Fibroblast of skin of left biceps (primary cell): ENCODE measurements at places on chromosomes 4 and X.

DNA sequence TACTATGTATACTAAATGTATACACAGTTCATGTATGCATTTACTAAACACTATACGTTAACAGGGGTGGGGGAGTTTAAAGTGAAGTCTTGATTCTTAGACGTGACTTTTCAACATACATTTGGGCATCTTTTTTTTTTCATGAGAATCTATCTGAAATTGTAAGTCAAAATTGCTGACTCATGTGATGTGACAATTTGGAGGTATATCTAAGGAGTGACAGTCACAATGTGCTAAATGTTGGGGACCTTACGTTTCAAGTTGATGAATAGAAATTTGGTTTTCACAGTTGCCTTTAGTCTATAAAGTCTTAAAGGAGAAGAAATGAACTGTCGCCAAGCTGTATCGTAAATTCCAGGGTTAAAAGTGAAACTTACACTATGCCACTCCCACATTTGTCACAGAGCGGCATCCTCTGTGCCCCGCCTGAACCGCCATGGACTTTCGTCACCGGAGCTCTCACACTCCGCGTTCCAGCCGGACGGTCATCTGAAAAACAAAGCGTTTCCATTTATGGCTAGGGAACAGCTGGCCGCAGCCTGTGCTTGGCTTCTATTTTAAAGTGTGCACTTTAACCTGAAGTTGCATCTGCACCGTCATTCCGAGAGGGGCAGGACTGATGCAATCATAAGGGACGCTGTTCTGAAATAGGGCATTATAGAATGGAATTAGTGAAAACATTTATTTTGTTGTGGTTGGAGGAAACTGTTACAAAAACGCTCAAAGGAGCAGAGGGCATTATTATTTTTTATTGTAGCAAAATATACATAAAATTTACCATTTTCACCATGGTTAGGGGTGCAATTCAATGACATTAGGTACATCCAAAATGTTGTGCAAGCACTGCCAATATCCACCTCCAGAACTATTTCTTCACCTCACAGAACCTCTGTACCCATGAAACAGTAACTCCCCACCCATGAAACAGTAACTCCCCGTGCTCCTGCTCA is 30.9 kb downstream of the PDLIM3 start:
- DNase-seq, result no peak

GRCh38 chr4:94960708-94961107 is 203.0 kb downstream of the BMPR1B start:
- no peak for DNase-seq

GRCh38 chrX:129523079-129523911 is at the start of gene SMARCA1:
TSS of gene SMARCA1 (minus strand) at chrX:129523490. CDS start at chrX:129523370, 120 bp downstream.
- peak; percentile 36 for DNase-seq

DNA sequence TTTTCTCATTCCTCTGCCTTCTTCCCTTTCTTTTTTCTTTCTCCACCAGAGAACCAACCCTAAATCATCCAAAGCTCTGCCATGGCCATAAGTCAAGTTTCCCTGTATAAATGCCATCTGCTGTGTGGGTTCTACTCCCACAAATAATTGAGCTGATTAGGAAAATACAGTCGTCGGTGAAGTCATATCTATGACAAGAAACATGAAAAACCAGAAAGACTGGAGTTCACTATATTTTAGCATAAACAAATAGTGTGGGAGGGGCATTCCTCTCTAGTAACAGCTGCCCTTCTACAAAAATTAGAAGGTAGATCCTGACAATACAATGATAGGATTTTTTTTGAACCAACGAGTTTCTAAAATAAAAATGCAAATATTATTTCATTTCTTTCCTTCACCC is 48.8 kb downstream of the SPOCK3 start:
- no peak for DNase-seq

GRCh38 chr4:41678951-41679350 is 69.6 kb downstream of the PHOX2B start:
- DNase-seq, result no peak

GRCh38 chr4:22202975-22203710 is 254.6 kb upstream of the KCNIP4 start:
- no peak for DNase-seq

DNA sequence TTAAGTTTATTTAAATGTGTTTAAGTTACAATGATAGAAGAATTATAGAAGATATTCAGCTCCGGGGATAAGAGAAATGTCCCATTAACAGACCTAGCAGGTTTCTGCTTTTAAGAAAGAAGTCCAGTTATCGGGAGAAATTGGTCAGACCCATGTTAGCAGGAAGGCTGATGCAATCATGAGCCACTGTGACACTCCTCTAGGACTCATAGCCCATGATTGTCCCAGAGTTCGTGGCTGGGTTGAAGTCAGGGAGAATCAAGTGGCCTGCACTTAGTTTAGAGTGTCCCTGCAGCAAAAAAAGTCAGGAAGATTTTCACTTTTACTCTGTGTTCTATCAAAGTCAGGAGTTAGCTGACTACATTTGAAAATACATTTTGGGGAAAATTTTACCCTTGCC is 72.0 kb downstream of the TMEM144 start:
- no peak for DNase-seq

DNA sequence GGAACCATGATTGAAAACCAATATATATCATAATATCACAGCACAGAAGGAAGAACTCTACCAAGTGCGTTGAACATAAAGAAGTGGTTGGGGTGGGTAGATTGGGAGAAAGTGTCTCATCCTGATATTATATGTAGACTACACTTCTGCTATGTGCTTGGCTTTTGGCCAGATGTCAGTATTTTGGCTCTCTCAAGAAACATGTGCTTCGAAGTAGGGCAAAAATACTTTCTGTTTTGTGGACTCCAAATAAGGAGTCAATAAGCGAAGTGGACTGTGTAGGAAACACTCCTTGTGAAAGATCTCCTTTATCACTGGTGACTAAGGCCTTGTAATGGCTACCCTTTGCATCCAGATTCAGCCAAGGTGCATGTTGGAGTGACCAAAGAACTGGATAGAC is 7.8 kb upstream of the HPSE start:
- DNase-seq, result no peak
